Stimulated activated CD4-positive, alpha-beta T cell treated with anti-CD3 and anti-CD28 coated beads, Interleukin-12 subunit alpha, Interleukin-12 subunit beta, amount 100 ng/mL, for 4 hours (primary cell): ENCODE measurements at places on chromosomes 6 and 20.

GRCh38 chr20:62924442-62925075, 1.7 kb downstream of the DIDO1 start:
- DNase-seq = no peak

DNA sequence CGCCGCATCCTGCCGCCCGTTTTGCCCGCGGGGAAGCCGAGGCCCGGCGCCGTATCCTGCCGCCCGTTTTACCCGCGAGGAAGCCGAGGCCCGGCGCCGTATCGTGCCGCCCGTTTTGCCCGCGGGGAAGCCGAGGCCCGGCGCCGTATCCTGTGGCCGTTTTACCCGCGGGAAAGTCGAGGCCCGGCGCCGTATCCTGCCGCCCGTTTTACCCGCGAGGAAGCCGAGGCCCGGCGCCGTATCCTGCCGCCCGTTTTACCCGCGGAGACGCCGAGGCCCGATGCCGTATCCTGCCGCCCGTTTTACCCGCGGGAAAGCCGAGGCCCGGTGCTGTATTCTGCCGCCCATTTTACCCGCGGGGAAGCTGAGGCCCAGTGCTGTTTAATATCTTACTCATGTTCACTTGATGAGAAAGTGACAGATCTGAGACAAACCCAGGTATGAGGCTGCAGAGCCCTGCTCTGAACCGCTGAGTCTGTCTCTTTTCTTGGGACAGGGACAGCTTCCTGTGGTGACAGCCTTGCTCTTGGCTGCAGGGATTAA, 129.4 kb downstream of the CDH26 start:
- peak; percentile 4 for DNase-seq

DNA sequence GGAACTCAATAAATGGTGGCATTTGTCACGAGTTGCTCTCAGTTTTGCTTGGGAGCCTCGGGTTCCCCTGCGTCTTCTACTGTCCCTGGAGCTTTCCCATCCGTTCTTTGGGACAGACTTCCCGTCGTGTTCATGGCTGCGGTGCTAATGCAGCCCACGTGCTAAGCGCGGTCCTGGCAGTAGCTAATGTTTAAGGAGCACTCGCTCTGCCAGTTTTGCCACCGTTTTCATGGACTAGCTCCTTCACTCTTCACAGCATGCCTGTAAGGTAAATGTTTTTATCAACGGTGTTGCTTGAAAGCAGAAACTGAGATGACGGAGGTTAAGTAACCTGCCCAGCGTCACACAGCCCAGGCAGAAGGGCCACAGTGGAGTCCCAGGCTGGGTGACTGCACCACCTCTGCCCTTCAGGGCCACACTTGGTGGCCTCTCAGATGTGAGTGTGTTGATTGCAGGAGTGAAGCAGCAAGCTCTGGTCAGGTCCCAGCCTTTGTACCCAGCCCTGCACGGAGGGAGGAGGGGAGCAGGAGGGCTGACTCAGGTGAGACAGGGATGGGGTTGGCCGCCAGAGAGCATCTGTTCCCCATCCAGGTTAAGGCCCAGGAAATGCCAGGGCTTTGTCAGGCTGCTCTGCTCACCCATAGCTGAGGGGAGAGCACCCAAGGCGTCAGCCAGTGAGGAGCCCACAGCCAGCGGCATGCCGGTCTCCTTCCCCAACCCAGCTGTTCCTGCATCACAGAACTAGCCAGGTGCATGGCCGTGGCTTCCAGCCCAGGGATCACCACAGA, 181.8 kb downstream of the ZMYND8 start:
- no peak for DNase-seq

DNA sequence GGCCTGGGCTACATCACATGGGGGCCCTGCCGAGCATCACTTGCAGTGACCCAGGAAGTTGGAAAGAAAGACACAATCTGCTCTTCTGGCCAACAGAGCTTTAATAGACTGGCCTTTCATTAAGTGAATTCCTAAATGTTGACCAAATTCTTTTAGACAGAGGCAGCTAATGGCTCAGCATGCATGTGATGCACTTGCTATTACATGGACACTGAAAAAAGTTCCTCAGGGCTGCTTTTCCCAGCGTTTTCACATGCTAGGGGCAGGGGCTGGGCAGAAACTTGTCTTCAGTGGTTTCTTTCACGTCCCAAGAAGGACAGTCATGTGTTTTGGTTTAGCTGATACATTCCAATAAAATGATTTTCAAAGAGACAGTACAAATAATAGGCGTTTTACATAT, 651.0 kb upstream of the SLC35B3 start:
- no peak for DNase-seq

- no peak for DNase-seq
Measured at GRCh38 chr6:113936093-113936934, 34.6 kb downstream of the HDAC2 start.

DNA sequence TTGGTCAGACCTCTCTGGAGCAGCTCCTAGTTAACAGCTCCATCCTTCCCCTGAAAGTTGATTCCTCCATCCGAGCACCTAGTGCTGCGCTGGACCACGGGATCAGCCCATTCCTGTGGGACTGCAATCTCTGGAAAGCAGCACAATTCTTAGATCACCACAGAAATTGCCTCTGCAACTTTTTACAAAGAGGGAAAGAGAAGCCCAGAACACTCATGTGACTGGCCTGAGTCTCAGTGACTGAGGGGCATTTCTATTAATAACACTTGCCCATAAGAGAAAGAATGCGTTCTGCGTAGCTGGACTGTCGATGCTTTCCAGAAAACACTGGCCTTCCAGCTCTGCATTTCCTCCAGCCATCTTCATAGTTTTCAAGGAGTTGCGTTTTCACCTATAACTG, 18.3 kb downstream of the MPC1 start:
- no peak for DNase-seq

GRCh38 chr20:40470445-40471260, 218.4 kb downstream of the MAFB start:
- DNase-seq = no peak

DNA sequence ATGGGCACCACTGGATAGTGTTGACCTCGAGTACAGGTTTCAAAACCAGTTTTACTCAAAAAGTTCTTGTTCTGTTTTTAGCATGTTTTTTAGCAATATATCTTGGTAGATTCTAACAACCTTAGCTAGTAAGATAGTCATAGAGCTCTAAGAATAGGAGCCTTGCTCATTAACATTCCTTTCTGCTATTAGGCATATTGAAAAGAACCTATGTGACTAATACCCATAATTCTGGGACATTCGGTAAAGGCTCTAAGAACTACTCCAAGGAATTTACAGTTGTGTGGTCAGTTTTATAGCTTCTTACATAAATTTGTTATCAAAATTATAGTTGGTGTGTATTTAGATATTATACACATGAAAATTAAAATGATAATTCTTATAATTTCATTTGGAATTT, 11.6 kb downstream of the SLC9A8 start:
- no peak for DNase-seq

- DNase-seq = no peak
Measured at GRCh38 chr6:146154197-146154596, 125.3 kb downstream of the GRM1 start.

- peak; percentile 13 for DNase-seq
Measured at GRCh38 chr6:157798851-157799250, 24.2 kb upstream of the SNX9 start.

- no peak for DNase-seq
Measured at GRCh38 chr6:1087154-1087843, 224.6 kb upstream of the FOXQ1 start.

GRCh38 chr6:142297996-142298753, 3.6 kb upstream of the ADGRG6 start:
- DNase-seq = no peak

DNA sequence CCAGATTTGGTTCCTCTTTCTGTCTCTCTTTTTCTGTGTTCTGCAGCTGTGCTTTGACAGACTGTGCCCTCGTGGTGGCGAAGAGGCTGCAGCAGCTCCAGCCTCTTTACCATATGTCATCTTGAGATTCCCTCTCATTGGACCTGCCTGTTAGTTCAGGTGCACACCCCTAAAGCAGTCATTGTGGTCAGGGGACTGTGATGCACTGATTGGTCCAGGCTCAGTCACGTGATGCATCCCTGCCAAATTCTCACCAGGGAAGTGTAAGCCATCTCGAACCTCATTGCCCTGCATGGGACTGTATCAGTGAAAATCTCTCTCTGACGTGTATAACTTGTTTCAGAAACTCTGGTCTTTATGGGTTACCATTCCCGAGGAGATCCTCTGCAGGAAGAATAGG, 160.3 kb downstream of the EYA2 start:
- DNase-seq = no peak

GRCh38 chr20:9981829-9982228, 53.0 kb upstream of the ANKEF1 start:
- no peak for DNase-seq

DNA sequence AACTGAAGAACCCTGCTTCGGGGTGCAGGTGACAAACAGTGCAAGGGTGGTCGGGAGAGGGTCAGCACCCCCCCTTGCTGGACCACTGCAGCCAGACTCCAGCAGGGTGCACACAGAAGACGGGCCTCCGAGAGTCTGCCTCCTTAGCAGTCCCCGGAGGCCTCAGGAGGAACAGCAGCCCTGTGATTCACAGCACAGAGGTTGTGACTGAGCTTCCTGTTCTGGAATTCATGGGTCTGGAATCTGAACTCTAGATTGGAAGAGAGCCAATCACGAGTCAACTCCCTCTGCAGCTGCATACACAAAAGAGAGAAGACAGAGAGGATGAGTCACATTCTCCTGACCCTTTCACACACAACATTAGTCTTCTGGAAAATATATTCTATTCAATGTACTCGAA, 249.0 kb upstream of the OPRM1 start:
- DNase-seq = no peak

DNA sequence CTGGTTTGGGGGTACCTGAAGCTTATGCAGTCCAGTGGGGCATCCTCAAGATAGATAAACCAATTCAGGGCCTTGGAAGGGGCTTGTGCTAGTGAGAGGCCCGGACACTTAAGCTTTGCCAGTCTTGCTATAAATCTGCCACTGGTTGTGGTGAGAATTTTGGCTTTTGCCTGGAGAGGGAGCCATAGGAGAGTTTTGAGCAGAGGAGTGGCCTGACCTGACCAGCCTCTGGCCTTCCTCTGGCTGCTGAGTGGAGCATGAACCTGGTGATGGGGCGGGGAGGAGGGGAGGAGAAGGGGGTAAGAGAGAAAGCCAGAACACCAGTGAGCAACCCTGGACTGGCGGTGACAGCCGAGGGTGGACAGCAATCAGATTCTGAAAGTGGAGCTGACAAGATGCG, 7.1 kb downstream of the TMEM74B start:
- no peak for DNase-seq

DNA sequence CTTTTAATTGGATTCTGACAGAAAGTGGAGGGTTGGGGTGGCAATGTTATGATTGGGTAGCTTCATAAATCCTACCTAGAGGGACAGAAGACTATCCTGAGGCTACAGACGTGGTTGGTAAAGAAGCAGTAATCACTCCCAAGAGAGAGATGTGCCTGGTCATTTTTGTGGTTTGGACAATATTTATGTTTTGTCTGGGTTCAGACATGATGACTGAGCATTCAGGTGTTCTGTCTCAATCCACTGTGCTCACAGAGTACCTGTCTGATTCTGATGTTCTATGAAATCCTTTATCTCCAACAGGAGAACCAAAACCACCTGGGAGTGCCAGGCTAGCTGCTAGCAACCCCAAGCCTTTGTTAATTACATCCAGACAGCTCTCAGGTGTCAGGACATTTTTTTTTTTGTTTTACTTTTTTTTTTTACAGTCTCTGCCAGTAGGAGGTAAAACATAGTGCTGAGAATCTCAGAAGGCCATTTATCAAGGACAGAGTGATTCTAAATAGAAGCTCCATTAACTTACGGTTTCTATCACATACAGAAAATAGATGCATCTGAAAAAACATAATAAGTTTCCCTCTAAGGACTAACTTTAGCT, 1.6 kb upstream of the HLA-DQA1 start:
- no peak for DNase-seq

DNA sequence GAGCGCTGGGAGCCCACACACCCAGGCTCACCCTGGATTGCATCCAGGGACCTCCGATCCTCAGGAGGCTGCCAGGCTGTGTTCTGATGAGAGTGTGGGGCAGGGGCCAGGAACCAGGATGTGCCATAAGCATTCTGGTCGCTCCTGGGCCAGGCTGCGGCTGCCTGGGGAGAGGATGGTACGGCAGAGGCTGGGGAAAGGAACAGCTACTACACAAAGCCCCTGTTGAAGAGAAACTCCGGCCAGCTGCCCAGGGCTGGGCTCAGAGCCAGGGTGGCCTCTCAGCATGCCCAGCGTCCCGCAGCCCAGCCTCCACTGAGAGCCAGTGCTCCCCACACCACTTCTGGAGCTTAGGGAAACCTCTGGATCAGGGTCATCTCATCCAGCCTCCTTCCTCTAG, 21.7 kb upstream of the OCSTAMP start:
- no peak for DNase-seq

DNA sequence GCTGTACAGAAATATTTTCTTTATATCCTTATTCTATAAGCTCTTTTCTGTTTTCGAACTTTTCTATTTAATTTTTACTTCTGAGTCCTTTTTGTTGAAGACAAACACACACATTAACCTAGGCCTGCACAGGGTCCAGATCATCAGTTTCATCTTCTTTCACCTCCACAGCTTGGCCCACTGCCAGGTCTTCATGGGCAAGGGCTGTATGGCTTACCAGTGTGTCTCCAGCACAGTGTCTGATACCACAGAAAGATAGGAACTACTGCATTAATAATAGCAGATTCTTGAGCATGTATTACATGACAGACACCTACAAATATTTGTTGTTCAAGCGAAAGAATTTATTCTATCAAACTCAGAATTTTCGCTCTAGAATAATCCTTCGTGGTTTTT, 24.4 kb downstream of the QKI start:
- peak; percentile 21 for DNase-seq

DNA sequence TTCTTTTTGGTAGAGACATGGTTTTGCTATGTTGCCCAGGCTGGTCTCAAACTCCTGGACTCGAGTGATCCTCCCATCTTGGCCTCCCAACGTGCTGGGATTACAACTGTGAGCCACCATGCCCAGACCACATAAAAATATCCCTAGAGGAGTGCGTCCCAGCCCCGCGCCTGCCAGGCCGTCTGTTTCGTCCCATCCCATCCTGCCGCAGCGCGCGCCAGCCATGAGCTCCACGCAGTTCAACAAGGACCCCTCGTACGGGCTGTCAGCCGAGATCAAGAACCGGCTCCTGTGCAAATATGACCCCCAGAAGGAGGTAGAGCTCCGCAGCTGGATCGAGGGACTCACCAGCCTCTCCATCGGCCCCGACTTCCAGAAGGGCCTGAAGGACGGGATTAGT, 16.6 kb upstream of the AMD1 start:
- DNase-seq = no peak

DNA sequence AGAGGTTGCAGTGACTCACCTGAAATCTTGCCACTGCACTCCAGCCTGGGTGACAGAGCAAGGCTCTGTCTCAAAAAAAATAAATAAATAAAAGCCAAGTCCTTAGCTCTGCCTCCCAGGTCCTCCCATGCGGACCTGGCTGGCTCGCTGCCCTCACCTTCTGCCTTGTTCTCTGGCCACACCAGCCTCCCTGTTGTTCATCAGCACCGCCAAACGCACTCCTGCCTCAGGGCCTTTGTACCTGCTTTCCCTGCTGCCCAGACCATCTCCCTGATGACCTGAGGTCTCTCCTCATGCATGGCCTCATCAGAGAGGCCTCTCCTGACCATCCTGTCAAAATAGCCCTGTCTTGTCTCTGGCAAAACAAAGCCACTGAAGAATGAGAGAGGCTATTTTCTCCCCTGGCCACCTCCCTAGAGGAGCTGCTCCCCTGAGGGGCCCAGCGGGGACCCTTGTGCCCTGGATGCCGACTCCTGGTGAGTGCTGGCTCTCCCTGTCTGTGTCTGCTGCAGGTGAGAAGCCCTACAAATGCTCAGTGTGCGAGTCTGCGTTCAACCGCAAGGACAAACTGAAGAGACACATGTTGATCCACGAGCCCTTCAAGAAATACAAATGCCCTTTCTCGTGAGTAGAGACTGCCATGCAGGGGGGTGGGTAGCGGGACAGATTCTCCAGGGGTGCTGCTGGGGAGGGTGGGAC, 22.6 kb upstream of the CHMP4B start:
- no peak for DNase-seq
